ENCODE measurements at places on chromosomes 6 and 20.

DNA sequence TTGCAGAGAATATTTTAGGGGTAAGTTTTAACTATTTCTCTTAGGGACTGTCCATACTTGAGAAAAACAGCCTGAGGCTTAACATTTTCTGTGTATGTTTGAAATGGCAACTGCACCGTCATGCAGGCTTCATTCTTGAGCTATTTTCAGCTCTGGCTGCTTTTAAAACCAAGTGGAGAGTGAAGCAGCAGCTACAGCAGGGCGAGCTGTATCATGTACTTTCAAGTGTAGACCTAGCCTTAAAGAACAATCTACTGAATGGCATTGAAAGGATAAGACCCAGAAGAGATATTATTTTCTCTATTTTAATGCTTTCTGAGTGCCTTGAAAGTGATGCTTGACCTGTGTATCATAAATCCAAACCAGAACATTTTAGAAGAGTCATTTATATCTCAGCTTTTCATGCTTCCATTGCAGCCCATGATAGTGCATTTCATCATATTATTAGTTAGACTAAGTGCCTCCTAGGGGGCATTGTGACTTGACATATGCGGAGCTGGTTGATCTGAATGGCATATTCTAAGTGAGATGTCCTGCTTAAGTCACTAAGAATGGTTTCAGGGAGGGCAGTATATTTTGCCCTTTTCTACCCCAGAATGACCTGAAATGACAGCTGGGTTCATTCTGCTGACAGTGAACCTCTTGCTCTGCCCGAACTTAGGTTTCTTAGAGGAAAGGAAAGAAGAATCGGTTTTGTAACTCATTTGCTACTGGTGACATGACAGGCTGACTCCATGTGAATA is 85.3 kb downstream of the NKAIN2 start:
- no peak for DNase-seq

DNA sequence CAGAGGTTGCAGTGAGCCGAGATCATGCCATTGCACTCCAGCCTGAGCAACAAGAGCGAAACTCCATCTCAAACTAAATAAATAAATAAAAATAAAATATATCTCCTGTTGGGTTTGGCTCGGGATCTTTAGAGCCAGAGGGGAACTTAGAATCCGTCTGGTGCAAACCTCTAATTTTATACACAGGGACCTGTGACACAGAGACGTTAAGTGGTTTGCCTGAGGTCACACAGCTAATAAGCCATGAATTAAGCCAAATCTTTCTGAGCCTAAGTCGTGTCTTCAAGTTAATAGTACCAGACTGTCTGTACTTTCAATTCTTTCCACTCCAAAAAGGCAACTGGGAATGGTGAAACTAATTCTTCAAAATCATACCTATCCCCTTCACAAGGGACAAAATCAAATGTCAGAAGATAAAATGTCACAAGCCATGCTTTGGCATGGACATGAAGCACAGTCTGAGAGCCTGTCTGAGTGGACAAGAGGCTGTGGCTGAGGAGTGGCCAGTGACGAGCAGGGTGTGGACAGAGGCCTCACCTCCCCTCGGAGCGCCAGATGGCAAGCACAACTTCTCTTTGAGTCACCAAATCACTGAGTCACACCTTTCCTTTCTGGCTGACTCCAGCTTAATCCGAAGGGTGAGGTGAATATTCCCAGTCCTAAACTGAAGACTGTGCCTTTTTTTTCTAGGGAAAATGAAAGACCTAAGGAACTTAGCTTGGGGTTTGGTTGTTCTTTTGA is 177.4 kb downstream of the TFAP2A start:
- no peak for DNase-seq

DNA sequence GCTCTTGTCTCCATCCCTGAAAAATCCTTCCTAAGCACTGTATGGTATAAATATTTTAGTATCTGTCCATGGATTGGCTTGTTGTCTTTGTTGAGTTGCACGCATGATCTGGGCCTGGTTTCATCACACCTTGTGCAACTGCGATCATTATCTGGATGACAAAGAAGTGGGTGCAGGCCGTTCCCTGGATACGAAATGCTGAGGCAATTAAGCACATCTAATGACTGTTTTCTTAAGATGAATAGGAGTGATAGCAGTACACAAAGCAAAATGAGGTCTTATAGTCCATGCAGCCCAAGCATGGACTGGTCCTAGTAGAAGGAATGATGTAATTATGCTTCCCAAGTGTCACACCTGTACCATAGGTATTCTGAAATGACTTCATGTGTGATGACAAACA is 47.8 kb downstream of the SLC35D3 start:
- no peak for DNase-seq

DNA sequence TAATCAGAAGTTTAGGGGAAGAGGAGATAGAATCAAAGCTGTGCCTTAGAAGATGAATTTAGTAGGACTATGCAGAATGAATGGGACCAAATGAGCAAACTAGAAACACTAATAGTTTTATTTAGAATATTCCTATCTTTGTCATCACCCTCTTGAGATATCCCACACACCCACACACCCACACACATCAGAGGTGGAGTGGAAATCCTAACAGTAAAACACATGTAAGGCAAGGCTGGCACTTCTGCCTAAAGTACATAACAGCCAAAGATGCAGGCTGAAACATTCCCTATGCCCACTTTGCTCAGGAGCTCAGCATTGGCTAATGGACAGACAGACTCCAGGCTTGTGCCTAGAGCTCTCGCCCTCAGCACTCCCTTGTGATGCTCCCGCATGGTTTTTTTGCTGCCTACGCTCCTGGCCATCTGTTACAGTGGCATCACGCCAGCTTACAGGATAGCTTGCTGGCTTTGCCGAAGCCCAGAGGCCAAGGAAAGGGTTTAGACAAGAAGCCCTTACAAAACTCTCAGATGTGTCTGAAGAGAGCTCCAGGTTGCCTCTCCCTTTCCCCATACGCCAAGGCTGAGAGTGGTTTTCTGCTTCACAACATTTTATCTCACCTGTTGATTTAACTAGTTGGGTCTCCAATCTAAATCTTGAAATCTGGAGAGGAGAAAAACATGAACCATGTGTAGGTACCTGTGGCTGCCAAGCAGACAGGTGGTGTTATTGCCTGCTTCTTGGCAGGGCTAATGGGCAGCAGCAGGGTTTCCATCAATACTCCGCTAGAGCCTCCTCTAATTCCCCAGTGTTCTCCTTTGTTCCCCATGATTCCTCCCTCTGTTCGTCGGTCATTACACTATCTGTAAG is 282.6 kb upstream of the ID4 start:
- peak; percentile 100 for DNase-seq
